Body of pancreas (tissue), 4 donors: ENCODE measurements at places on chromosomes 3 and 15.

DNA sequence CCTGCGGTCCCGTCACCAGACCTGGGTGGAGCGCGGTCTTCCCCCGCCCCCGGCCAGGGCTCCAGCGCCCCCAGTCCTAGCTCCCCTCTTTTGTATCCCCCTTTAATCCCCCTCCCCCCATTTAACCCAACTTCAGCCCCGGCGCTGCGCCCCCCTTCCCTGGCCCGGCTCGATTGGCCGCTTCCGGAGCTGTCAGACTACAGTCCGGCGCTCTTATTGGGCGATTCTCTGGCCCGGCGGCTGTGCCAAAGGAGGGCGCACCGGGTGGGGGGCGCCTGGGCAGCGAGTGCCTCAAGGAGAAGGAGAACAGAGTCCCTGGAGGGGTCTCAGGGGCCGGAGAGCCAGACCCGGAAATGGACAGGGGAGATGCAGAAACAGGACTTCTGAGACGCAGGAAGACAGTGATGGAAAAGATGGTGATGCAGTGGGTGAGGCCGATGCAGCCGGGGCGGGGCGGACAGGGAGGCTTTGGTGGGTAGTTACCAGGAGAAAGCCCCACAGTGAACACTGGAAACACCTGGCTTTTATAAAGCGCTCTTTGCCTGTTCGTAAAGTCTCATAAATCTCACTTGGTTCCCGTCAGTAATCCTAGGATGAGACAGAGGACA is 1.2 kb upstream of the ADCY5 start:
- no peak for DNase-seq

- no peak for DNase-seq
These were observed 38.0 kb downstream of the ARRDC4 start for GRCh38 chr15:97998307-97999071.

- peak; percentile 59 for DNase-seq
These were observed 120.5 kb downstream of the XXYLT1 start for GRCh38 chr3:195150181-195151118.

DNA sequence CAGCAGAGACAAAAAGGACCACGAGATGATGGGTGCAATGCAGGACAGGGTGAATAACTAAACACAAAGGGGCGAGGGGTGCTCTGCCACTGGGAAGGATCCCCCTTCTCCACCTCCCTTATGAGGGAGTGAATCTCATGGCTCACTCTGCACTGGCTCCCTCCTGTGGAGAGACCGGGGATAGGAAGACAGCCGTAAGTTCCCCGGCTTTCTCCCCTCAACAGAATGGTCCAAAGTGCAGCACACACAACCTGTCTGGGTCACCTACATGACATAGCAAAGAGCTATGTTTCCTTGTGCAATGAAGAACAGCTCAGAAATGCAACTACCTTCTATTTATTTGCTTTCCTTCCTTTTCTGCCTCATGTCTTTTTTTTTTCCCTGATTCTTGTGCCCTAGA is 7.8 kb upstream of the ACSBG1 start:
- DNase-seq: no peak

DNA sequence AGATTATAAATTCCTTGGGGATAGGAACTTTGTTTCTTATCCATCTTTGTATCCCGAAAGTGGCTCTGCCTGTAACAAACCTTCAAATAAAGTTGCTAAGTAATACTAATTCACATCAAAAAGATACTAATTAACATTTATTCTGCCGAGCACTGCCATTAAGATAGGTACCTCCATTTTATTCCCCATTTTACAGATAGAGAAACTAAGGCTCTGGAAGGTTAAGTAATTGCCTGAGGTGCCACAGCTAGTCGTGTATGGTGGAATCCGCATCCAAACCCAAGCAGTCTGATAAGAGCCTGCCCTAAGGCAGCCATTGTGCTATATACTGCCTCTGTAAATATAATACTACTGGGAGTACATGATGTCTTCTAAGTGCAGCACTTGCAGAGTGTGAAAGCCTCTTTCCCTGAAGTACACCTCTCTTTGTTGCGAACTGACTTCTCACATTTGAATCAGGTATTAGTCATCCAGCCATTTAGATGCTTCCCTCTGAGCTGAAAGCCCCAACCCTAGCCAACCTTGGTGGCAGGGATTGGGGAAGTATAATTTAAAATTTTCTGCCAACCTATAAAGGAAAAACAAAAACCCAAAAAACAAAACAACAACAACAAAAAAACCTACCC is 78.5 kb upstream of the CHD2 start:
- no peak for DNase-seq

DNA sequence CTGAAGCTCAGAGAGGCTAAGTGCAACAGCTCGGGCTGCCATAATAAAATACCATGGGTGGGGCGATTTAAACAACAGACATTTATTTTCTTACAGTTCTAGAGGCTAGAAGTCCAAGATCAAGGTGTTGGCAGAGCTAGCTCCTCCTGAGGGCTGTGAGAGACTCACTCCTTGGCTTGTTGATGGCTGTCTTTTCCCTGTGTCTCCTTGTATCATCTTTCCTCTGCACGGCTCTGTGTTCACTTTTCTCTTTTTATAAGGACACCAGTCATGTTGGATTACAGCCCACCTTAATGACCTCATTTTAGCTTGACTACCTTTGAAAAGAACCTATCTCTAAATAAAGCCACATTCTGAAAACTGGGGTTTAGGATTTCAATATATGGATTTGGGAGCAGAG is 129.7 kb downstream of the RPL22L1 start:
- DNase-seq: no peak

DNA sequence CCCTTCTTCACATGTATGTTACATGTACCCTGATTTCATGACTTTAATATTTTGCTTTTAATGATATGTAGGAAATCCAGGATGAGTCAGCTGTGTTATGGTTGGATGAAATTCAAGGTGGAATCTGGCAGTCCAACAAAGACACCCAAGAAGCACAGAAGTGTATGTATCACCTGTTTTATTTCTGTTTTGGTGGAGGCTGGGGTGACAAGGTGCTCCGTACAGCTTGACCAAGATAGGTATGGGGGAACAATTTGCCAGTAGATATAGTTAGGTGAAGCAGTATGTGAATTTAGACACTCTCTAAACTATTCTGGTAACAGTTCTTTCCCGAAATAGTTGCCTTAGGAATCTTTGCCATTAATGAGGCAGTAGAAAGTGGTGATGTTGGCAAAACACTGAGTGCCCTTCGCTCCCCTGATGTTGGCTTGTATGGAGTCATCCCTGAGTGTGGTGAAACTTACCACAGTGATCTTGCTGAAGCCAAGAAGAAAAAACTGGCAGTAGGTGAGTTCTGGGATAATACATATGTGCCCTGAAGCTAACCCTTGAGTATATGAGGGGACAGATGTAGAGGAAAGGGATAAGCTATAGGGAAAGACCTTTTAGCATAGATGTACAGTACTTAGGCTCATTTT is 63.7 kb upstream of the CRTC3 start:
- DNase-seq: no peak

- peak; percentile 82 for DNase-seq
These were observed 38.8 kb upstream of the PCSK6 start for GRCh38 chr15:101528108-101528916.

DNA sequence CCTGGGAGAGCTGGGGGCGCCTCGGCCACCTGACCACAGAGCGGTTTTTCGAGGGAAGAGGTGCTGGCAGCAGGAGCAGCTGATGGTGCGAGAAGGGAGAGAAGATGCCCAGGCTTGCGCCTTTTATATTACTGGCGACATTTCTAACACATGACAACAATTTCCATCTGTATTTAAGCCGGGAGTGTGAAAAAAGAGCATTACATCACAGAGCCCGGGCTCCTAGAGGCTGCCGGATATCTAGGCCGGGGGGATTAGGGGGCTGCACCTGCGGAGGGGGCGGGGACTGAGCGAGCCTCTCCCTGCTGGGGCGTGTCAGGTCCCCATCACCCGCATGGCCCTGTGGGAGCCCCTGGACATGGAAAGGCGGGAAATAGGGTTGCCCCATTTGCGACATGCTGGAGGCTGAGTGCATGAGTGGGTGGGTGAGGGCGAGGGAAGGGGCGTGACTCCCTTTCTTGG is 440.7 kb downstream of the MAGI1 start:
- DNase-seq: no peak

GRCh38 chr3:109364088-109364487 is 26.7 kb upstream of the DPPA4 start:
- DNase-seq: no peak

DNA sequence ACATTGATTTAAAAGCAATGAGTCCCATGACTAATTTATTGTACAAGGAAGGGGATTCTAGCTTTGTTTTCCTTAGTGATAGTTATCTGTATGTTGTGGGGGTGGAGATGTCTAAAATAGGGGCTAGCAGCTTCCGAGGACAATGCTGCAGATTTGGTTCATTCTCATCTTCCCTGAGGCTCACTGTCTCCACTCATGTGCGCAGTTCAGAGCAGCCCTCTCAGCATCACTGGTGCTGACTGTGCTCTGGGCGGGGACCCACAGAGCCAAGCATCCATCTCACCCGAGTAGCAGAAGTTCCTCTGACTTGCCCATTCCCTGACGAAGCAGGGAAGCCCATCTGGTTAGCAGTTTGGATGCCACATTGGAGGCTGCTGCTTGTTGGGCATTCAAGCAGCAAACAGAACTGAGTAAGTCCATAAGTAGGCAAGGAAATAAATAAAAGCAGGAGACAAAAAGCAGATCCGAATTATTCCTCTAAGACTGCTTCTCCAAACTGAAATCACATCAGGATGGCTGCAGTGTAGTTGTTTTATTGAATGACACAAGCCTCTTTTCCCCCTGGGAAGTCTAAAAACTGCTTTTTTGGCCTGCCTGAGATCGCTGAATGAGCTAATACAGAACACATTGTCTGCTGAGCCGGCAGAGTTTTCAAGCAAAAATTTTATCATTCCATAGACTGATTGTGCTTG is 27.5 kb downstream of the RARB start:
- DNase-seq: no peak

DNA sequence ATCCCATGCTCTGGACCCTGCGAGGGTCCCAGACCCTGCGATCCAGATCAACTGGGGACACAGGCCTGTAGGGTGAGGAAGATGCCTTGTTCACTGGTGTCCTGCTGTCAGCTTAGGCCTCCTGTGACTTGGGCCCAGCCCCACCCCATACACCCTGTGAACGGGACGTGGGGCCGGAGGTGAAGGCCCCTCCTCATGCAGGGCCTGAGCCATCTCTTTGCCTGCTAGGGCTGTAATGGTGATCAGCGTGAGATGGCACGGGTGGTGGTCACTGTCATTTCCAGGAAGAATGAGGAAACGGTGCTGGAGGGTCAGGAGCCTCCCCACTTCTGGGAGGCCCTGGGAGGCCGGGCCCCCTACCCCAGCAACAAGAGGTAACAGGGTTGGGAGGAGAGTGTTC is 12.4 kb downstream of the VILL start:
- DNase-seq: no peak

DNA sequence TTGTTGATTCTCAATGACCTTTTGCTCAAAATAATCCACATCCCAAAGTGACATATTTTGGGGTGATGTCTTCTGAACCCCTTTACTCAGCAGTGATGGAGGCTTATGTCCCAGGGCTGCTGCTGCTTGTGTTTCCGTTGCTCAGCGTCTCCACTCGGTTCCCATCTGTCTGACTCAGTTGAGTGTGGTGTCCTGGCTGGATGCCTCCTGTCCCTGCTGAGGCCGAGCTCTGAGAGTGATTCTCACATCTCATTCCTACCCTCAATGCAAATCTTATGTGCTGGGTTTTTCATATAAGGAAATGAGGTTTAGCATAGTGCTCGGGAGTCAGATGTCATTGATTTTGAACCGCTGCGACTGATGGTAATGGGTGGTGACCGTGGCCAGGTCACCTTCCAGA is 247.4 kb downstream of the GABRG3 start:
- no peak for DNase-seq

DNA sequence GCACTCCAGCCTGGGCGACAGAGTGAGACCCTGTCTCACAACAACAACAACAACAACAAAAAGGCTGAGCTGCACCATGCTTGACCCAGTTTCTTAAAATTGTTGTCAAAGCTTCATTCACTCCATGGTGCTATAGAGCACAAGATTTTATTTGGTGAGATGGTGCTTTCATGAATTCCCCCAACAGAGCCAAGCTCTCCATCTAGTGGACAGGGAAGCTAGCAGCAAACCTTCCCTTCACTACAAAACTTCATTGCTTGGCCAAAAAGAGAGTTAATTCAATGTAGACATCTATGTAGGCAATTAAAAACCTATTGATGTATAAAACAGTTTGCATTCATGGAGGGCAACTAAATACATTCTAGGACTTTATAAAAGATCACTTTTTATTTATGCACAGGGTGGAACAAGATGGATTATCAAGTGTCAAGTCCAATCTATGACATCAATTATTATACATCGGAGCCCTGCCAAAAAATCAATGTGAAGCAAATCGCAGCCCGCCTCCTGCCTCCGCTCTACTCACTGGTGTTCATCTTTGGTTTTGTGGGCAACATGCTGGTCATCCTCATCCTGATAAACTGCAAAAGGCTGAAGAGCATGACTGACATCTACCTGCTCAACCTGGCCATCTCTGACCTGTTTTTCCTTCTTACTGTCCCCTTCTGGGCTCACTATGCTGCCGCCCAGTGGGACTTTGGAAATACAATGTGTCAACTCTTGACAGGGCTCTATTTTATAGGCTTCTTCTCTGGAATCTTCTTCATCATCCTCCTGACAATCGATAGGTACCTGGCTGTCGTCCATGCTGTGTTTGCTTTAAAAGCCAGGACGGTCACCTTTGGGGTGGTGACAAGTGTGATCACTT is 2.0 kb downstream of the CCR5 start:
- DNase-seq: no peak

GRCh38 chr3:128933213-128933921 is 53.9 kb downstream of the ACAD9 start:
- no peak for DNase-seq

DNA sequence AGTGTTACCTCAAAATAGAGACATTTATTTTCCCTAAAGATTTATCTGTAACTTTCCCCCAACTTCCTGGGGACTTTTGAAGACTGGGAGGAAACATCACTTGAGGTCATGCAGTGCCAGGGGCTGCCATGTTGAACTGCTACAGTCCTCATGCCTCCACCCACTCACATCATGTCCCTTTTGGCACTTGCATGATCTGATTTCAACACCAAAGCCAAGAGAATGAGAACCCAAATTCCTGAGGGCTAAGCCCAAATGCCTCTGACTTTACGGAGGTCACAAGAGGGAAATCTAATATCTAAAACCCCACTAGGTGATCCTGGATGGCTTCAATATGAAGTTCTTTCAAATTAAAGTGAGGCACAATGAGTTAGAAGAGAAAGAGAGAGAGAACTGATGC is 213.1 kb downstream of the NTRK3 start:
- no peak for DNase-seq

GRCh38 chr3:192899540-192899982 is 18.1 kb downstream of the MB21D2 start:
- no peak for DNase-seq

DNA sequence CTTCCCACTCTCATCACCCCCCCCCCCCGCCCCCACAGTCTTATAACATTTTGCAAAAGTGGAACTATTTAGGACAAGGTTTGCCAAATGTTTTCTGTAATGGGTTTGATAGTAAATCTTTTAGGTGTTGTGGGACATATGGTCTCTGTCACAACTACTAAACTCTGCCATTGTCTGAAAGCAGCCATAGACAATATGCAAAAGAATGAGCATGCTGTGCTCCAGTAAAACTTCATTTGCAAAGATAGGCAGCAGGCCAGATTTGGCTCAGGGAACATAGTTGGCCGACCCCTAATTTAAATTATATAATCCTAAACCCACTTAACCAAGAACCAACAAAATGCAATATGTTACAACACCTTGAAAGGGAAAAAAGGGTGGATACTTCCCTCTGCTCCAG is 46.4 kb downstream of the TIPARP start:
- DNase-seq: no peak

- no peak for DNase-seq
These were observed 56.2 kb downstream of the ATG7 start for GRCh38 chr3:11328196-11328945.

- no peak for DNase-seq
These were observed 18.9 kb upstream of the CSPG4 start for GRCh38 chr15:75731248-75732151.
